NCI-H69 (cell line): ENCODE measurements at places on chromosomes 11 and 22.
A peak's percentile ranks its signal among the peaks of the same experiment; 100 is the strongest.

DNA sequence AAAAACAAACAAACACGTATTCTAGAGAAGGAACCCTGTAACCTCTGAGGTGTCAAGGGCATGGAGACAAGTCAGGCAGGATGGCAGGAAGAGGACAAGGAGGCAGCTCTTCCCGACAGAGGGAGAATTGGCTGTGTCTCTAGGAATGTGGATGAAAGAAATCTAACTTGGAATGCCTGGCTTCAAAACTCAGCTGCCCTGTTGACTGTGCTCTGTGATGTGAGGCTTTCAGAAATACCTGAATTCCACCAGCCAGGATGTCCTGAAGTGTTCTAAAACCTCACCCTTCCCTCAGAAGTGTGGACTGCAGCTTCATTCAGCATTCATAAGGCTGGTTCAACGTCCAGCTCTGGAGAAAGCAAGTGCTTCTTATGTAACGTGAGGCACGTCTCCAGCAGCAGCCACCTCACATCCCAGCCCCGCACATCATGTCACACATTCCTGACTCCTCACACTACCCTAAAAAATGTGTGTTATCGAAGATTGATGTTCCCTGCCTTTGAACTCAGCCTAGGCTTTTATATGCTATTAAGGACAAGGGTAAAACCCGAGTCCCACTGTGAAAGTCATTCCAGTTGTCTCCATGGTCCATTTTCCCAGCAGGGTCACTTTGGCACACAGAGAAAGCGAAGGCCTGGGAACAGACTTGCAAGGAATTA, 398.9 kb downstream of the ETS1 start:
- DNase-seq, result peak; percentile 10

- no peak for DNase-seq
These were observed 288.6 kb upstream of the SORL1-AS1 start for GRCh38 chr11:121741351-121741760.

DNA sequence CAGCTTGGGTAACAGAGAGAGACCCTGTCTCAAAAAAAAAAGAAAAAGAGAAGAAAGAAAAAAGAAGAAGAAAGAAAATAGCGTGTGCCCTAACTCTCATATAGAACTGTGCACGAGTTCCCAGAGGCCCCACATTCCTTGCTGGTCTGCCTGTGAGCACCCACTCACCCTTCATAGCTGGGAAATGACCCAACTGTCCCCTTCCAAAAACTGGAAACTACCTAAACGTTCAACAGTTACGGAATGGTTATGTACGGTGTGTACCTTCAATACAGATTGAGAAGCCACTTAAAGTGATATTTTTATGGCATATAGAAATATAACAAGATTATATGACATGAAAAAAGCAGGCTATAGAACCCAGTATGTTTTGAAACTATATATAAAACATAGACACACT, 82.0 kb downstream of the PARVA start:
- DNase-seq, result no peak

DNA sequence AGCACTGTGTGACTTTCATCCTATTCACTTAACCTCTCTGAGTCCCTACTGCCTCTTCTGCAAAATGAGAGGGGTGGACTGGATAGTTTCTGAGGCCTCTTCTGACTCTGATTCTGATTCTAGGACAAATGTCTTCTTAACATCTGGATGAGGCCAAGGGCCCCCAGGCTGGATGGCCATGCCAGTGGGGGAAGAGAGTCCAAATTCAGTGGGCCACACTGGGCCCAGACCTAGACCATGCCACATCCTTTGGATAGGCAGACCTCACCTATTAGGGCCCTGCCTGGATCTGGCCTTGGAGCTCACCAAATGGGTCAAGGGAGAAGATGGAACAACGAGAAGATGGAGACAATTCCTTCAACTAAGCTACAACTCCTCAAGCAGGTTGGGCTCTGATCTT, 24.6 kb downstream of the NRXN2 start:
- DNase-seq, result no peak

DNA sequence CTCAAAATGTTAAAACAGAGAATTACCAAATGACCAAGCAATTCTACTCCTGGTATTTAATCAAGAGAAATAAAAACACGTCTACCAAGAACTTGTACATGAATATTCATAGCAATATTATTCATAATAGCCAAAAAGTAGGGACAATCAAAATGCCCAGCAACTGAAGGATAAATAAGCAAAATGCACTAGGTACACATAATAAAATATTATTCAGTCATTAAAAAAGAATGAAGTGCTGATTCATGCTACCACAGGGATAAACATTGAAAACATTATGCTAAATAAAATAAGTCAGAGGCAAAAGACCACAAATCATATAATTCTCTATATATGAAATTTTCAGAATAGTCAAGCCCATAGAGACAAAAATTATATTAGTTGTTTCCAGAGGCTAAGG, 24.8 kb downstream of the ARHGAP32 start:
- DNase-seq, result no peak

DNA sequence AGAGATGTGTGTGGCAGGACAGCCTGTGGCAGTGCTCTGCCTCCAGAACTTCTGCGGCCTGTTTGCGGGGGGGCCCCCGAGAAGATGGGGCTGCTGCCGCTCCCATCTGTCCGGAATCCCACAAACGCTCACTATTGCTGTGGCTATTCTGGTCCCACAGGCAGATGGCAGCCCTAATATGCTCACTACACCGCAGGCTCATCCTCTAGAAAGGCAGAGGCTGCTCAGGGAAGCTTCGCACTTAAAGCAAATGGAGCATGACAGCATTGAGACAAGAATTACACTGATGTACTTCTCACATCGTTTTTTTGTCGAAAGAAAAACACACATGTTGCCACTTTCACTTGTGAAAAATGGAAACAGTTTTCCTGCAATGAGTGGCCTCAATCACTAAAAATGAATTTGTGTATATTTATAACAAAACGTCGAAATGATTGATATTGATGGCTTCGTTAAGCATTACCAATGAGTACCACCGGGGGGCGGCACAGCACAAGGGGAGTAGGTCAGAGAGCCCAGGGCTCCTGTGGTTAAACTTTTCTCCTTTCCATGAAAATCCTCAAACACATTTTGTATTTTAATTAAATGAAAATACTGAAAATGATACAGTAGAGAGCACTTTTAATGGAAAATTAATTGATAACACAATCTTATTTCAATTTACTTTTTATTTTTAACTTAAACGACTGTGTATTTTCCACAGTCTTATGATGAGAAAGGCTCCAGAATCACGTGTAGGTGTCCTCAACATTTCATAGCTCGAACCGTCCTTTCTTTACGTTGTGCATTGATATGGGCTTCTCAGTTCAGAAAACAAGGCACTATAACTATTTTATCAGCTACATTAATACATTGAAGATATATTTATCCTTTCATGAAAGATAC, 69.1 kb downstream of the CTTN start:
- DNase-seq, result peak; percentile 78

- no peak for DNase-seq
These were observed 23.7 kb downstream of the SLC37A2 start for GRCh38 chr11:125086633-125087296.

- DNase-seq, result peak; percentile 86
These were observed 88.3 kb upstream of the PRDM11 start for GRCh38 chr11:45057938-45058646.

GRCh38 chr22:29204455-29205183, 1.1 kb upstream of the EMID1 start:
- DNase-seq, result peak; percentile 38

GRCh38 chr11:122322329-122322728, 206.3 kb upstream of the BLID start:
- no peak for DNase-seq
